ENCODE measurements at places on chromosomes 3 and 15. TPM values are rescaled to one million over a fixed set of nuclear protein-coding genes. Genes with fewer than 3 reads are reported as not detected.

DNA sequence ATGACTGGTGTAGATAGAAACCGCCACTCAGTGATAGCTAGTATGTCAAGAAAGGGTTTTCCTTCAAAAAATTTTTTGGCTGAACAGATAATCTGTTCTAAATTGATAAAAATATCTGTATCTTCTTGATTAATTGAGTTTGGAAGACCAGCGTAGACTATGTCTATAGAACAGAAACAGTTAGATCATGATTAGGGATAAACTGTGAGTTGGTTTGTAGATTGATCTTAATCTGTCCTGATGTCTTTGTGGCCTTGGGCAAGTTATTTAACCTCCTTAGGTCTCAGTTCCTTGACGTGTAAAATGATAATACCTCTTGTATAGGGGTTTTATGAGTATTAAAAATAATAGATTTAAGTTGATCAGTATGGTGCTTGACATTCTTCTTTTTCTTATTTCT, 4.7 kb downstream of the NFKBIZ start:
- H3K4me1 ChIP-seq: peaks cover 49% of the 10 kb centered on the region
- peaks cover 71% of the 10 kb centered on the region for H3K36me3 ChIP-seq
- no peaks in the 10 kb centered on the region for H3K27me3 ChIP-seq
- no peak overlapping the region for H3K4me3 ChIP-seq
- H3K27ac ChIP-seq: no peak overlapping the region

GRCh38 chr15:57033715-57034439, 115.4 kb downstream of the TCF12 start:
- peaks cover 20% of the 10 kb centered on the region for H3K4me1 ChIP-seq
- no peaks in the 10 kb centered on the region for H3K27me3 ChIP-seq
- H3K36me3 ChIP-seq: no peaks in the 10 kb centered on the region
- H3K4me3 ChIP-seq: no peak overlapping the region
- no peak for DNase-seq
- H3K27ac ChIP-seq: no peak overlapping the region

CCDC54 gene
- 0.14 TPM for polyA plus RNA-seq

MLF1 gene
- polyA plus RNA-seq: 6.0 TPM
